ENCODE measurements at places on chromosomes 3 and 15.

GRCh38 chr3:190697901-190698300, 164.6 kb downstream of the GMNC start:
- peak; percentile 67 for DNase-seq

- DNase-seq: no peak
Measured at GRCh38 chr3:139732729-139733128, 55.0 kb upstream of the NMNAT3 start.

DNA sequence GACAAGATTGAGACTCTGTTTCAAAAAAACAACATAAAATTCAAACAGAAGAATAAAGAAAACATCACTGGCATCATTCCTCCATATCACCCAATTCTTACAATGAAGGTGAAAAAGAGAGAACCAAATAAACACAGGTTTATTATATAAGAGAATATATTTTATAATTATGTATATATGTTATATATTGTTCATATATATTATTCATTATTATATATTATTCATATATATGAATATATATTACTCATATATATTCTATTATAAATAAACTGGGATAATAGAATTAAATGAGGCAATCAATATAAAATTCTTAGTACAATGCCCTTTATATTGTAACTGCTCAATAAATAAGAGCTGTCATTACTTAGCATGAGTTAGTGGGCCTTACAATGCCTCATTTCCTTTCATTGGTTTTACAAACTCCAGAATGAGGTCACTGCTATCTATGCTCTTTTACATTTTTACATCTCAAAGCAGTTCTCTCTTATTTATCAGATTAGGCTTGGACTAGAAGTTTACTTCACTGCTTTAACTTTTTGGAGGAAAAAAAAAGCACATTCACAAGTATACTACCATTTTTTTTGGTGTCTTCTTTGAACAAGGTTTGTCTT, 135.5 kb upstream of the TTC14 start:
- no peak for DNase-seq

- no peak for DNase-seq
Measured at GRCh38 chr15:67321352-67321751, 66.8 kb downstream of the IQCH start.

DNA sequence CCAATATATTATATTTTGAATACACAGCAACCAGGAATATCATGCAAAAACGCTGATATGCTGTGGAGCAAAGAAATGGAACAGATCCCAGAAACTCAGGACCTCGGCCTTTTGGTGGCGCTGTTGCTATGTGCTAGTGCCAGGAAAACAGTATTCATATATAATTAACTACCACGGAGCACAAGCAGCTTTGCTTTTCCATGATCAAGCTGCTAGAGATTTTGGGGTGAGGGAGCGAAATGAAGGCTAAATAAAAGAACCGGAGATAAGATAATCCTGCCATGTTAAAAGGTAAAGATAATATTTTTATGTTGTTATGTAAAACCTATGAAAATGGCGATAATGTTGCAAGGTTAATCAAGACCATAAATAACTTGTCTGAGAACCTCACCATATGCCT, 157.7 kb upstream of the FAM3D start:
- DNase-seq: peak; percentile 68

- DNase-seq: no peak
Measured at GRCh38 chr15:75902129-75902557, 1.5 kb upstream of the FBXO22 start.

- peak; percentile 46 for DNase-seq
Measured at GRCh38 chr15:98799461-98800390, 151.4 kb downstream of the IGF1R start.

GRCh38 chr3:195863121-195864061, 45.0 kb downstream of the TNK2 start:
- DNase-seq: peak; percentile 92

GRCh38 chr3:23094890-23095462, 108.2 kb upstream of the UBE2E2 start:
- peak; percentile 78 for DNase-seq

GRCh38 chr3:46025139-46025538, 2.1 kb downstream of the XCR1 start:
- DNase-seq: no peak

DNA sequence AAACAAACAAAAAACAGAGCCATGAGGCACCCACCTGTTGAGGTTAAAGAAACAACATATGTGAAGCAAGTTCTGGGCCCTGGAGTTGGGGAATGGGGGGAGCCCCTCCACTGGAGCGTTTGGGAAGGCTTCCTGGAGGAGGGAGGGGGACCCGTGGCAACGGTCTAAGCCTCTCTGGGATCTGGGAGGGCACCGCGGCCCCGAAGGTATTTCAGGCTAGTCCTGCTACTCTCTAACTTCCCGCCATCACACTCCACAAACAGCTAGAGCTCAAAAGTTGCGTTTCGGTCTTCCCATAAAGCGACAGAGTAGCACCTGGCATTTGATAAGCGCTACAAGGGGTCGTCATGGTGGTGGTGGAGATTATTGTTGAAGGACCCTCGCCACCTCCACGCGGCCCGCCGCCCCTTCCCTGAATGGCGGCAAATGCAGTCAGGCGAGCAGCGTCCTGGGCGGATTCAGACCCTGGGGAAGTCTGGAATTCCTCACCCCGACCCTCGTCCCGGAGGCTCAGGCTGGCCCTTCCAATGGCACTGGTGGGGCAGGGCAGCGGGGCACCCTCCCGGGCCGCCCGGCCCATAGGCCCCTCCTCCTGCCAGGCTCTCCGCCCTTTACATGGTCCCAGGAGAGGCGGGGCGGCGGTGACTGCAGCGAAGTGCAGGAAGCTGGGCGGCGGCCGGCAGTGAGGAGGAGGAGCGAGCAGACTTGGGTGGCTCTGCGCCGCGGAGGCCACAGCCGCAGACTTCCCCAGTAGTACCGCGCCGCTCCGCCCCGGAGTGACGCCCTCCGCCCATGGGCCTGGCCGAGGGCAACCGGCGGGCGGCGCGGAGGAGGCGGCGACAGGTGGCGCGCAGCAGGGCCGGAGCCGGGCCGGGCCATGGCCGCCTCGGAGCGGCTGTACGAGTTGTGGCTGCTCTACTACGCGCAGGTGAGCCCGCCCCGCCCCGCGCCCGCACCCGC, at the start of gene NBEAL2:
Gene NBEAL2, plus strand, starts transcription at position 682 of the 960 bp plus-strand sequence. Its CDS starts 196 bp downstream, at position 878.
- peak; percentile 90 for DNase-seq

GRCh38 chr3:187919544-187919943, 174.3 kb upstream of the BCL6 start:
- no peak for DNase-seq

DNA sequence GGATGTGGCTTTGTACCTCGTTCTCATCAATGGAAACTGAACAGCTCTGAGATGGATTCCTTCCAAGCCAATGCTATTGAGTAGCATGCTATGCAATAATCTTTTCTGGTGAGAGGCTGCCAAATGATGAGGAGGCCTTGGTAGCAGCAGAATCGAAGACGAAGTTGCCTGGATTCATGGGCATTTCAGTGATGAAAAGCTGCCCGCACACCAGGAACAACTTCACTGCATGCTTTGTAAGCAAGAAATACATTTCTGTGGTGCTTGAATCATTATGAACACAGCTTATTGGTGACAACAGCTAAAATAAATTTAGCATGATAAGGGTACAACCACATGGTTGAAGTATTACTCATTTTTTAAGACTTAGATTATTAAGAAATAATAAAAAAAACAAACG, 246.8 kb upstream of the ROBO1 start:
- DNase-seq: peak; percentile 54

GRCh38 chr15:77749236-77749997, 116.7 kb upstream of the LINGO1 start:
- DNase-seq: no peak

DNA sequence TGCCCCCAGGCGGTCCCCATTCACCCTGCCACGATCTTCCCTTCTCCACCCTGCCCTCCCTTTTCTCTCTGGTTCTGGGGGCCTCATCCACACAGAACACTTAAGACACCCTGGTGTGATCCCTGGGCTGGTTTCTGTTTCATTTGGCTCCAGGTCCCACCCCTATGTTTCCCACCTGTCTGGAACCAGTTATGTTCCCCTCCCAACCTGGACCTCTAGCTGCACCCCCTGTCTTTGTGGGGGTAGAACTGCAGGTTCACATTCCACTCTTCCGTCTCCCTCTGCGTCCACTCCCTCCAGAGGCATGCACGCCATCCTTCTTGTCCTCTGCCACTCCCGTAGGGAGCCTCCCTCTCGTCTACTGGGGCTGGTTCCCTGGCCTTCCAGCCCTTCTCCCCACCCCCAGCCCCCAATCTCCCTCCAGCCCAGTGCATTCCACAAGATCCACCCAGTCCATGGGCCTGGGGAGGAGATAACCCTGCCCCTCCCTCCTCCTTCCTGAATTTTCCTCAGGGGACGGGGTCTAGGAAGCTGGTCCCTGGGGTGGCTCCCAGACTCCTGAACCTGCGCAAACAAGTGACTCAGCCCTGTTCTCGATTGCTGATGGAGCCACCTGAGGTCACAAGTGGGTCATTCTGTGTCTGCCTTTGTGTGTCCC, 73.8 kb downstream of the ABTB1 start:
- no peak for DNase-seq

DNA sequence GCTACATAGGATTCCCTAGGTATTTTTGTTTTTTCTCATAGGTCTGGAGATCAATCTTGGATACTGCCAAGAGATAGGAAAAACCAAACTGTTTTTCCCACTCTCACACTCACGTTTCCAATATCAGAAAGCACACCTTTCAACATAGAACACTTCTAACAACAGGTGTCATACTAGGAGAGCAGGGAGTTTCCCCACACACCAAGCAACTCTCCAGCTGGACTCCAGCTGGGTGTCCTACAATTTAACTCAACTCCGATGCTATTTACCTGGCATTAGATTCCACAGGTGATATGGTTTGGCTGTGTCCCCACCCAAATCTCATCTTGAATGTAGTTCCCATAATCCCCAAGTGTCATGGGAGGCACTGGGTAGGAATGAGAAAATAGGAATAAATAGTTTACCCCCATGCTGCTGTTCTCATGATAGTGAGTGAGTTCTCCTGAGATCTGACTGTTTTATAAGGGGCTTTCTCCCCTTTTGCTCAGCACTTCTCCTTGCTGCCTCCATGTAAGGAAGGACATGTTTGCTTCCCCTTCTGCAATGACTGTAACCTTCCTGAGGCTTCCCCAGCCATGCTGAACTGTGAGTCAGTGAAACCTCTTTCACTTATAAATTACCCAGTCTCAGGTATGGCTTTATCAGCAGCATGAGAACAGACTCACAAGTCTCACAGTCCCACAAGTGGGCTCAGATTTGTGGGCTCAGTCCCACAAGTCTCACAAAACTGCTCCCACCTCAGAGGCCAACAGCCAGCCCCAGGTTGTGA, 354.5 kb upstream of the THBS1 start:
- no peak for DNase-seq

GRCh38 chr3:4409415-4409814, 57.7 kb downstream of the SUMF1 start:
- DNase-seq: no peak

DNA sequence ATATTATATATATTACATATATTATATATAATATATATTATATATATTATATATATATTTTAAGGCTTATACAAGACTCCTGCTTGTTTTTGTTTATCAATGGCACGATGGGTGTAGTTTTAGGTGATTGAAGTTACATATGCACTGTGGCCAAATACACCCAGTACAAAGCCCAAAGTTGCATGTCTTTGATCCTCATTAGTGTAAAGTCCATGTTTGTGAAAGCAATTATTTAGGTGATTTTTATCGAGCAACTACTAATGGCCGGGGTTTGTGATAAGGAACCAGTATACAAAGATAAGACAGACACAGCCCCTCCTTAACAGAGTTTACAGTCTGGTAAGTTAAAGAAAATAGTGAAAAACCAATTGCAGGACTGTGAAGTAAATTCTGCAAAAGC, 154.3 kb downstream of the CHDH start:
- DNase-seq: no peak

DNA sequence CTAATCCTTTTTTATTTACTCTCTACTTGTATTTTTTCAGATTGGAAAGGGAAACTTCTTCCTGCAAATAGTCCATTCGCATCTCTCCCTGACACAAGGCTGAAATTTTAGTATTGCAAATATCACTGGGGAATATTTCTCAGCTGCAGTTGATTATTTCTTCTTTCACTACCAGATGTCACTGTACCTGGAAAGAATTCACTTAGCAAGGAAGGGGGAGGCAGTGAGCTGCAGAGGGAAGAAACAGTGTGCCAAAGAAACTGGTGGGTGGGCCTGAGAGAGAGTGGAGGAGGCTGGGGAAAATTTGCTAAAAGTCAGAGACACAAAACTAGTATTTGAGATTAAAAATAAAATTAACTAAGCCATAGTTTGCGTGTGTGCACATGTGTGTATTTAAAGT, 142.3 kb upstream of the STT3B start:
- DNase-seq: no peak

- no peak for DNase-seq
Measured at GRCh38 chr3:58900386-58900785, 149.4 kb downstream of the CFAP20DC start.

DNA sequence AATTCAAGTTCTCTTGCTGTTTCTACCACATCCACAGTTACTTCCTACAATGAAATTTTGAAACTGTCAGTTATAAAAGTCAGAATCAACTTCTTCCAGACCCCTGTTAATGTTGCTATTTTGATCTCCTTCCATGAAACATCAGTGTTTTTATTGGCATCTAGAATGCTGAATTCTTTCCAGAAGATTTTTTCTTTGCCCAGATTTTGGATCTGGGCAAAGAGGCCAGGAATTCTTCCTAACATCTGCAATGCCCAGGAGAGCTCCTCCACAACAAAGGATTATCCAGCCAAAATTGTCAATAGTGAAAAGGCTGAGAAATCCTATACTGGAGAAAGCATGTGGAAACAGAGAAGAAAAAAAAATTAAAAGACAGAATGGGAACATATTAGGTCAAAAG, 75.5 kb downstream of the SERPINI1 start:
- no peak for DNase-seq

DNA sequence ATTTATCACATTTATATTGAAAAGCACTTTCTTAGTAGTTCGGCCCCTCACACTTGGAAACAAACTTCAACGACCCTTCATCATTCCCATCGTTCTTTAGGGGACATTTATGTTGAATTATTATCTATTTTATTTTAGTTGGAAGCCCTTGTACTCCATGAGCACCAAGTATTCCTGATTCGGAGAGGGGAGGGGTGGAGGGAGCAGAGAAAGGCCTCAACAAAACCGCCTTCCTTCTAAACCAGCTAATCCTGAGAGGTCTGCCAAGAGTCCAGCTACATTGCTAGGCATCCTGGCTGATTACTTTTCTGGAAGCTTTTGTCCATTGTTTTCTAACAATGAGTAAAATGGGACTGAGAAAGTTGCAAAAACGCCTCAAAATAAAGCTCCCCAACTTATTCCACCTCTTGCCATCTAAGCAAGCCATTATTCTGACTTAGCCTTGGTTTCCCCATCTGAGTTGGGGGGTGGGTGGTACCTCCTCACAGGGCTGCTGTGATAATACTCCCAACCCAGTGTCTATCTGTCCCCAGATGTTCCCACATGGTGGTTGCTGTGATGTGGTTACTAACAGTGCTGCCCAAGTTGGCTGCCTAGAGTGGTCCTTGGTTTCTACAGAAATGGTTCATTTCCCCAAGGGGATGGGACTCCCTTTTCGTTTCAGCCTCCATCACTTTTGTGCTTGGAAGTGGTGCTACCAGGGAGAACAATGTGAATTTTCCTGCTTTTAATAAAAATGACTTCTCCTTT, 1.2 kb upstream of the TMEM158 start:
- no peak for DNase-seq

- DNase-seq: peak; percentile 30
Measured at GRCh38 chr3:14633819-14634424, 17.6 kb upstream of the CCDC174 start.

GRCh38 chr3:10556312-10556711, 50.9 kb upstream of the ATP2B2 start:
- no peak for DNase-seq

- no peak for DNase-seq
Measured at GRCh38 chr15:59644756-59645155, 12.6 kb downstream of the GTF2A2 start.

Measured in astrocyte of the spinal cord (primary cell).